Left ventricle myocardium inferior (tissue), 1 donor: ENCODE measurements at places on chromosomes 7 and 10.

- DNase-seq: no peak
Observed at GRCh38 chr7:156494960-156495359, 145.6 kb upstream of the RNF32 start.

- no peak for DNase-seq
Observed at GRCh38 chr10:25175527-25176420, 973 bp downstream of the GPR158 start.

DNA sequence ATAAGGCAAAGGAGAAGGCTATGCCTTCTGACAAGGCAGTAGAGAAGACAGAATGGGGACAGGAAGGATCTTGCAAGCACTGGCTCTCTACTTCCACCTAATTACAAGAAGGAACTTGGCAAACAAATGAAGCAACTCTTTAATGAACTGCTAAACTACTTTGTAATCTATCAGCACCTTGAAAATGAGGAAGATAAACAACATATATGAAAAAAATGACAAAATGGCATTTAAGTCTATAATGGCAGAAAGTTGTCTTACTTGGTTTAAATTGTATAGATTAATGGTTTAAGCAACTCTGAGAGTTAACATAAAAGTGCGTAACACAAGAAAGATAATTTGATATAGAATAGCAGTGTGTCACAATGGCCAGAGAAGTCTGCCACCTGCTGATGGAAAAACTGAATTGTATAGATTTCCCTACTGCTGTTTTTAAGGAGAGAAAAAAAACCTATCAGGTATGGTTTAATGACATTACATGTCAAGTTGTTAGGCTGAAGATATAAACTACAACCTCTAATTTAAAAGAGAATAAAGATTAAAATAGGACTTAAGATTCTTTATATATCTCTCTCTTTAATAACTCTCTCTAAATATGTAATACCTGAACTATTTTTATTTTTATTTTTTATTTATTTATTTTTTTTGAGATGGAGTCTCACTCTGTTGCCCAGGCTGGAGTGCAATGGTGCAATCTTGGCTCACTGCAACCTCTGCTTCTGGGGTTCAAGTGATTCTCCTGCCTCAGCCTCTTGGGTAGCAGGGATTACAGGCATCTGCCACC is 11.8 kb downstream of the NT5C3A start:
- DNase-seq: no peak

GRCh38 chr10:61271127-61271780 is 181.9 kb downstream of the TMEM26 start:
- DNase-seq: no peak

DNA sequence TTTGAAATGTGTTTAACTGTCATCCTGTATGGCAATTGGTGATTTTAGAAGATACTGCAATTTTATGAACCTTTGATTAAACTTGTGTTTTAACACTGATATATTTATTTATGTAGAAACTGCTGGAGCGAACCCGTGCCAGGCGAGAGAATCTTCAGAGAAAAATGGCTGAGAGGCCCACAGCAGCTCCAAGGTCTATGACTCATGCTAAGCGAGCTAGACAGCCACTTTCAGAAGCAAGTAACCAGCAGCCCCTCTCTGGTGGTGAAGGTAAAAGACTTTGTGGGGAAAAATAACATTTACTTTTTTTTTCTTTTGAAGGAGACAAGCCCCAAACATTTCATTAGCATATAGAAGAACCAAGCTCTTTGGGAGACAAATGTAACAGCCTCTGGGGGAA is 6.5 kb downstream of the ANLN start:
- no peak for DNase-seq

DNA sequence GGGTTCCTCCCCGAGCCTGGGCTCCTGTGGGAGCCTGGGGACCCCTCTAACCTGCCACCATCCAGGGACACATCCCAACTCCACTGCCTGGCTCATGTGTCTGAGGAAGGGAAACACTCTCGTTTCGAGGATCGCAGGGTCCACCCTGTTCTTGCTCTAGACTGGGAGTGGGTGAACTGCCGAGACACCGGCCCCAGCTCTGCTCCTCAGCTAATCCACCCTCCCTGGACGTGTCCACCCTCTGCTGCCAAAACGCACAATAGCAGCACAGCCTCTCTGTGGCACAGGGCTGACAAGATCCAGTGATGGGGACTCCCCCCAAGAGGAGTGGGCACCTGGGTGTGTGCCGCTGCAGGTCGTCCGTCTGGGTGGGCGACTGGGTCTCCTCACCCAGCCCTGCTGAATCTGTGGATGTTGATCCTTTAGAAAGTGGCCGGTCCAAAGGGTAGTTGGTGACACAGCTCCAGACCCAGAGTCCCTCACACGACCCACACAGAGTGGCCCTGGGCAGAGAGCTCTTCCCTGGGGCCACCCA is 65.2 kb upstream of the FAM20C start:
- no peak for DNase-seq
